ENCODE measurements at places on chromosomes 5 and 9.

DNA sequence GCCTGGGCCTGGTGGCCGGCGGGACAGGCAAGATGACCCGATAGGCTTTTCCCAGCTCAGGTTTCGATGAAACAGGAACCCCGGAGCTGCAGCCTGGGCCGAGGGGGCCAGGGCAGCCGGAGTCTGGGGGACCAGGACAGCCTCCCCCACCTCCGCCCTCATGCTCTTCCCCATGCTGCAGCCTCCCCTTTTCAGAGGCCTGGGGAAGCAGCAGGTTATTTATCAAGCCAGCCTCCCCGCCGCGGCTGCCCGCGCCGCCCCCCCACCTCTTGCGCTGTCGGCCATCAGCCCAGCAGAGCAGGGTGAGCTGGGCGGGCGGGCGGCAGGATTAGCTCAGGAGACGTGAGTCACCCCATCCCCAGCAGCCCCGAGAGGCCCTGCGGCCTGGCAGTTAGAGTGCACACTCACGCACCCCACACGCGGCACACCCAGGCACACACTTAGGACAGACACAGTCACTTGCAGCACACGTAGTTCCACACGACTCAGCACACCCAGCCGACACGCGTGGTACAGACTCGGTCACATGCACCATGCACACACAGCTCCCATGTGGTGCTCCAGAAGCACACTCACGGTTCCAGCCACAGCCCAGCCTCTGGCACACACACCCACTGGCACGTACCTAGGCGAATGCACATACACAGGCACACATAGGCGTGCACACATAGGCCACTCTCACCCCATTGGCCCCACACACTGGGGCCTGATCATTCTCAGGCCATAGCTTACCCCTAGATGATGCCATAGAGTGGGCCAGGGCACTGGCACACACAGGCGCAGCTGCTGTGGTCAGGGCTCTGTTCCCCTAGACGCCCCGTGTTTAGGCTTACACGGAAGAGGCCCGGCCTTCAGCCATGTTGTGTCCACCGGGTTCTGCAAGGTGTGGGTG, 13.0 kb downstream of the CXXC5 start:
- DNase-seq = no peak

DNA sequence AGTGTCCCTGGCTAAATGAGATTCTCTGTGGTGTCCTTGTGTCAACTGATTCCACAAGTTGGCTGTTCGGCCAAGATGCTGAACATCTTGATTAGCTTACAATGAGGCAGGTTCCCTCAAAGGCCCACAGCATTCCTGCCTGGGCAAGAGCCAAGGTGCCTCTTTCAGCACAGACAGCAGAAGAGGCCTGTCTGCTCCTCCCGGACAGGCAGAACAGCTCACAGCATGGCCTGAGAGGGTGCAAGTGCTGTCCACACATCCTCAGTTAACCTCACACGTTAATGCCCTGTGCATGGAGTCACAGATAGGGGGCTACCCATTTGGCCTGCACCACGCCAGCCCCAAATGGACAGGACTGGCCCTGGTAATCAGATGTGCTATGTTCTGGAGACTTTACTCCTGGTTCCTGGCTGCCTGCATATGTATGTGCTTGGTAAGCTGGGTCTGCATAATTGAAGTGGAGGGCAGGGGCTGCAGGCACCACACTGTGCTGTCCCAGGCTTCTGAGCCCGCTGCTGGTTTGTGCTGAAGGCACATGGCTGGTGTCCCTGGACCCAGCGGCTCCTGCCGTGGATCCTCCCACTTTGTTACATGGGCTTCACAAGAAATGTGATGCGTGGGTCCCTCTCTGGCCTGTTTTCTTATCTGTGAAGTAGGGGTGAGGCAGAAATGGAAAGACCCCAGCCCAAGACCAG, 8.9 kb downstream of the CSF2 start:
- DNase-seq = no peak

DNA sequence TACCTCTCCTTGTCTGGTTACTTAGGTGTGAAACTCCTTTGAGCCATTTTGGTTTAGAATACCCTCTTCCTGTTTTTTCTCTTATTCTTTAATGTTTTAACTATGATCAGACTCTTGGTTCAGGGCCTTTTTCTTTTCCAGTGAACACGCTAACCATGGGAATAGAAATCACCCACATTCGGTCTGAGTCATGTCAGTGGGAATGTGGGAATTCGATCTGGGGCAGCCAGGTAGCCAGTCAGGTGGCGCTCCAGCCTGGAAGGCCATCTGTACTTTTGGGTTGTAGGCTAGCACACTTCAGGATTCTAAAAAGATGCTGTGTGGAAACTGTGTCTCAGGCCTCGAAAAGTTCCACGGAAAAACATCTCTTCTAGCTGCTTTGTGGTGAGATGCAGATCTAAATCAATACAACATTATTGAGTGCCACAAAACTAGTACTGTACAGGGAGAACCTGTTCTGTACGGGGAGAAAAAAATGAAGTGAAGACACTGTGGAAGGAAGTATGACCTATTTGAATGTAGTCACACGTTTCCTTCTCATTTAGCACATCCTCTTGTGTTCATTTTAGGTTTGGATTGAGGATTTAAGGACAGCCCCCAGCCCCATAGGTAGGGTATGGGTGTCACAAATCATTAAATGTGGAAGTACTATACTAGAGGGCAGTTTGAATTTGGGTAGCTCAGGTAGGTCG, 36.4 kb downstream of the SNX30 start:
- DNase-seq = no peak

GRCh38 chr5:82335806-82336205, 57.7 kb upstream of the RPS23 start:
- no peak for DNase-seq

- no peak for DNase-seq
These were observed 61.2 kb upstream of the CNOT6 start for GRCh38 chr5:180433032-180433422.

GRCh38 chr5:132481596-132482211, 8.9 kb downstream of the IRF1 start:
- peak; percentile 35 for DNase-seq

GRCh38 chr5:170361116-170361515, 28.1 kb downstream of the KCNMB1 start:
- DNase-seq = no peak

DNA sequence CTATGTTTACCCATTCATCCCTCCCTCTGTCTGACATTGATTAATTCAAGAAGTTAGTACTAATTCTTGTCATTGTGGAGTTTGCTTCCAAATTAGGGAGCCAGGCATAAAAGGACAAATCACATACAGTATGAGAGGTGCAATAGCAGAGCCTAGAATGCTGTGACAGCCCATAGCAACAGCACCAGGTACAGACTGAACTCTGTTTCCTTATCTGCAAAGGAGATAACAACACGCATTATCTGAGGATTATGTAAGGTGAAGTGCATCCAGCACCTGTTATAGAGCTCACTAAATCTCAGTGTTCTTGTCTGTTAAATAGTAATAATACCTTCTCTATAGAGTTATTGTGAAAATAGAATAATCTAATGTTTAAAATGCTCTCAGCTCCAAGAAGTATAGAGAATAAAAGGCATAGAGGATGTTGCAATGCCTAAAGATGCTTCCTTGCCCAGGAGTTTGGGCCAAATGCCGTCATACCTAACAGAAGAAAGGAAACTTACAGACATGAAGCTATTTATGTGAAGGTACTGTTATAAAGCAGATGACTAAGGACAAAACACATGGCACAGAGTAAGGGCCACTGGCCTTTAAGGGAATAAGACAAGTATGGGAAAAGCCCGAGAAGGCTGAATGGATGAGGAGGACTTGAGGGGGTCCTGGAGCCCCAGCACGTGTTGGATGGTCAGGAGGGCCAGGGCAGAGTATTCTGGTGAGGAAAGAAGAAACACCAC, 214.5 kb downstream of the ATP10B start:
- DNase-seq = no peak

DNA sequence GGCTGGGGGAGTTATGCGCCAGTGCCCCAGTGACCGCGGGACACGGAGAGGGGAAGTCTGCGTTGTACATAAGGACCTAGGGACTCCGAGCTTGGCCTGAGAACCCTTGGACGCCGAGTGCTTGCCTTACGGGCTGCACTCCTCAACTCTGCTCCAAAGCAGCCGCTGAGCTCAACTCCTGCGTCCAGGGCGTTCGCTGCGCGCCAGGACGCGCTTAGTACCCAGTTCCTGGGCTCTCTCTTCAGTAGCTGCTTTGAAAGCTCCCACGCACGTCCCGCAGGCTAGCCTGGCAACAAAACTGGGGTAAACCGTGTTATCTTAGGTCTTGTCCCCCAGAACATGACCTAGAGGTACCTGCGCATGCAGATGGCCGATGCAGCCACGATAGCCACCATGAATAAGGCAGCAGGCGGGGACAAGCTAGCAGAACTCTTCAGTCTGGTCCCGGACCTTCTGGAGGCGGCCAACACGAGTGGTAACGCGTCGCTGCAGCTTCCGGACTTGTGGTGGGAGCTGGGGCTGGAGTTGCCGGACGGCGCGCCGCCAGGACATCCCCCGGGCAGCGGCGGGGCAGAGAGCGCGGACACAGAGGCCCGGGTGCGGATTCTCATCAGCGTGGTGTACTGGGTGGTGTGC, at the start of gene RXFP3:
TSS of gene RXFP3 (plus strand) at position 6 of the 636 bp plus-strand sequence. CDS start at position 361, 355 bp downstream.
- DNase-seq = no peak

- no peak for DNase-seq
These were observed 16.1 kb downstream of the BASP1 start for GRCh38 chr5:17233488-17233887.

GRCh38 chr5:142600611-142601358, 85.1 kb downstream of the FGF1 start:
- peak; percentile 82 for DNase-seq

- no peak for DNase-seq
These were observed 5.9 kb downstream of the DBH start for GRCh38 chr9:133641861-133642595.

- DNase-seq = no peak
These were observed 298.0 kb downstream of the SPOCK1 start for GRCh38 chr5:137200906-137201700.

DNA sequence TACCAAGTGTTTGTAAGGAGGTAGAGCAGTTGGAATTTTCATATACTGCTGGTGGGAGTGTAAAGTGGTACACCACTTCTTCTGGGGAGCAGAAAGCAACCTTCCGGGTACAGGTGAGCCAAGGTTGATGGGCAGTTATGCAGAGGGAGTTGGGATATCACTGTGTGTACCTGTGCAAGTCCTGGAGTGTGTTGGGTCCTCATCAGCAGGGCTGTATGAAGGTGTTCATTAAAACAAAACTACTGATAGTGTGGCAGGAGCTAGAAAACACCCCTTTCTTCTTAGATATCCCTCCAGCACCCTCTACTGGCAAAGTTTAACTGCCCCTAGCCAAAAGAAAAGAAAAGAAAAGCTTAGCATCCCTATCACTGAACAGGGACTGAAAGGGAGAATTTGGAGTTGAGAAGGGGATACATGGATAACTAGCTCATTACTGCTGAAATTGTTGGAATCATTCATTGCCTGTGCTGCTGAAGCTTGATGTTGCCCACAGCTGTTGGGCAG, 10.7 kb downstream of the MARCHF6 start:
- DNase-seq = peak; percentile 85

GRCh38 chr5:75928992-75929391, 154.2 kb upstream of the SV2C start:
- no peak for DNase-seq

GRCh38 chr9:16930578-16930977, 60.1 kb upstream of the BNC2 start:
- no peak for DNase-seq

- DNase-seq = peak; percentile 23
These were observed 9.8 kb downstream of the SLC31A2 start for GRCh38 chr9:113160571-113160970.

DNA sequence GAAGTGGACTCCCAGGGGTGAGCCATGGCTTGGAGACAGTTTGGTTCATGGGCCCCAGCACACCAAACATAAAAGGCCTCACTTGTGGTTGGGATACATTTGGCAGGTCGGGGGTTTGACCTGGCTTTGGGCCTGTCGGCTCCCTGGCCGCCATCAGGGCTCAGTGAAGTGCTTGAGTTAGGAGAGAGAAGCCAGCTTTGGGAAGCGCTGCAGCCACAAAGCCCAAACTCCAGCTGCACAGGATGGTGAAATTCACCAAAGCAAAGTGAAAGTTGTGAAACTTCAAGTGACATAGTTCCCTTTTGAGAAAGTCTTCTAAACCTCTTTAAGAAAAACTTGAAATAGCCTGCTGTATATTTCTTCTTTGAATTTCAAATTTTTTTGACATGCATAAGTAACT, 27.5 kb downstream of the SLC46A2 start:
- no peak for DNase-seq

- DNase-seq = no peak
These were observed 5.8 kb downstream of the FAM219A start for GRCh38 chr9:34452568-34452967.

GRCh38 chr5:103674251-103674650, 111.7 kb upstream of the NUDT12 start:
- DNase-seq = peak; percentile 52

DNA sequence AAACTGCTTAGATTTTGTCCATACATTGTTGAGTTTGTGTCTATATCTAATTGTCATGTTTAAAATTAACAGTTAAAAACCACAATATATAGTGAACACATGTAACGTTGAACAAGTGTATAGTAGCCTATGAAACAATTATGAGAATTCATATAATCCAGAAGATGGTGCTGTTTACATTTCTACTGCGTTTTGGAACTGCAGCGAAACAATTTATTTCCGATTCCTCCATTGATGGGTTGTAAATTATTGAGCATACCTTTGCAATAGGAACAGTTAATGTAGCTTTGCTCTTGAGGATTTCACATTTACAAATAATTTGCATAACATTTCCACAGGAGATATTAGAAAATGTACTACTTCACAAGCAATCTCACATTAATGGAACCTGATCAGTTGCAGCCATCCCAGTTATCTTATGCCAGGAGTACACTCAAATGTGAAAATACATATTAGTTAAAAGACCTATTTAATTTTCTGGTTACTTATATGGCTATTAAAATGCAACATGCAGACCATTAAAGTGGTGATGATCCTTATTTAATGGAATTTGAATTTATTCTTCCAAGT, 411.8 kb downstream of the CDH10 start:
- DNase-seq = peak; percentile 28

DNA sequence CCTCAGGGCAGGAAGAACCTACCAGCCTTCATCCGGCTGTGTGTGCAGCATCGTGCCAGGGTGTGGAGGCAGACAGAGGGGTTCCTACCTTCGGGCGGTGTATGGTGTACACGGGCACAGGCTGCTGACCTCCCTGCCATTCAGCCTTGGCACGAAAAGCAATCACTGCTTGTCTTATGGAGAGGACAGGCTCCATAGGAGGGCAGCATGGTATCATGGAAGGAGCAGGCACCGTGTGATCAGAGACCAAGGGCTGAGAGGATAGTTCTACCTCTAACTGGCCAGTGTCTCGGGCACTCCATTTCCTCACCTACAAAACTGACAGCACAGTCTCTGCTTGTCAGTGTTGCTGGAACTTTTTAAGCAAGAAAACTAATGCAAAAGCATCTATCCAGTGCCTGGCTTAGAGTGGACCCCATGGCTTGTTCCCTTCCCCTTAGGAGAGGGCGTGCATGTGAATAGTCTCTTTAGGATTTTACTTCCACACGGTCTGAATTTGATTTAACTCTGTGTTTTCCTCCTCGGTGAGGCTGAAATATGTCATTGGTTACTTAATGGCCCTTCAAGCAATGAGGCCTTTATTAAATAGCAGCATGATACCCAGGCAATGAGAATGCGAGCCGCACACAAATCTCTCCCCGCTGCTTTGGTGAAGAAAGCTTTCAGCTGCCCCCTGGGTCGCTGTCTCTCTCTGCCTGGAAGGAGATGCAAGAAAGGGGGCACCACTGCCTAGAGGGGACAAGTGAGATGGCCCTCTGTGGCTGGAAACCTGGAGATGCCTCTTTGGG, 22.2 kb downstream of the TTLL11 start:
- DNase-seq = no peak

- peak; percentile 81 for DNase-seq
These were observed 22.1 kb upstream of the NDST1 start for GRCh38 chr5:150485693-150486401.
